ENCODE measurements at places on chromosomes 12 and 14. TPM values are rescaled to one million over a fixed set of nuclear protein-coding genes. Genes with fewer than 3 reads are reported as not detected.

- no peak for DNase-seq
These were observed 117.8 kb downstream of the TTC7B start for GRCh38 chr14:90698379-90698869.

- no peak for DNase-seq
These were observed 2.5 kb downstream of the SSPN start for GRCh38 chr12:26197832-26198231.

GRCh38 chr12:132078190-132078589, 65.9 kb downstream of the DDX51 start:
- DNase-seq: no peak

DNA sequence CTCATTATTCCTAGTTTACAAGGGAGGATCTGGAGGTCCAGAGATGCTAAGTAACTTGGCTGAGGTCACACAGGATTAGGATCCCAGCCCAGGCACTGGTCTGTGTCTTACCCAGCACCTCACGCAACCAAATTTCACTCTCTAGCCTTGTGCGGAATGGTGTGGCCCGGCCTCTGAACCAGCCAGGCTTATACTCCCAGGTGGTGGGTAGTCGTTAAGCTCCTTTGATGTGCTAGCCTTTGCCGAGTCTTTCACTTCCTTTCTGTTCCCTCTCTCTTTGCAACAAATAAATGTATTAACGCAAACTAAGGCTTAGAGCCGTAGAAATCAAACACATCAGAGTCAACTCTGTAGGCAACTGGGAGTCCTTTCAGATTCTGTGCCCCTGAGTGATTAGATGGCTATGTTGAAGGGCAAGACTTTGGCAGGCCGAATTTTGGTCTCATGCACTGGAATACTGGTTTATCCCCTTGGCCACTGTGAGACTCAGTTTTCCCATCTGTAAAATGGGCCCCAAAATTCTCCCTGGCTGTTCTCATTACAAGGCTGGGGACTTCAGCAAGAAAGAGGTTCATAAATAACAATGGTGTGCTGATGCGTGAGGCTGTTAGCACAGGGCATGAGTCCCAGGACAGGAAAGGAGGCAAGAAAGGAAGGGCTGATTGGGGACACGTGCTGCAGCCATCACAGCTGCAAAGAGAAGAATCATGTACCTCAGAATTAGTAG, 126.3 kb downstream of the AACS start:
- DNase-seq: no peak

DNA sequence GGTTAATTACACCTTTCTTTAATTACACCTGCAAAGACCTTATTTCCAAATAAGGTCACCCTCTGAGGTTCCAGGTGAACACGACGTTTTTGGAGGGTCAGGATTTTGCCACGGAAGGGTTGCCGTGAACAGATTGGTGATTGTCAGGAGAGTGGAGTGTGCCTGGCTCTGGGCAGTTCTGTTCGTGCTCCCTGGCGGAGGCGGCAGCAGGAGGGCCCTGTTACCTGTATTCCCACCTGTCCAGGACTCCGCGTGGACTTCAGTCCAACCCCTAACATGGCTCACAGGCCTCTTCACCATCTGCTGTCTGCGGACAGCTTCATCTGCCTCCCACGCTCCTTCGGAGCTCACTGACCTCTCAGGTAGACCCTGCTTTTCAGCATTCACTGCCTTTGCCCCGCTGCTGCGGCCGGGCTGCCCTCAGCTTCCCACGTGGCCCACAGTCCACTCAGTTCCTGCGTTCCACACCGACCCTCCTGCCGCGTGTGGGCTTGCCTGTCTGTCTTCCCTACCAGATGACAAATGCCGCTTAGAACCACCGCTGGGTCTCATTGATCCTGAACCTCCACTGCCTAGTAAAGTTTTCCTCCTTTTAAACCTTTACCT, 187.5 kb upstream of the DIO3 start:
- DNase-seq: no peak

DNA sequence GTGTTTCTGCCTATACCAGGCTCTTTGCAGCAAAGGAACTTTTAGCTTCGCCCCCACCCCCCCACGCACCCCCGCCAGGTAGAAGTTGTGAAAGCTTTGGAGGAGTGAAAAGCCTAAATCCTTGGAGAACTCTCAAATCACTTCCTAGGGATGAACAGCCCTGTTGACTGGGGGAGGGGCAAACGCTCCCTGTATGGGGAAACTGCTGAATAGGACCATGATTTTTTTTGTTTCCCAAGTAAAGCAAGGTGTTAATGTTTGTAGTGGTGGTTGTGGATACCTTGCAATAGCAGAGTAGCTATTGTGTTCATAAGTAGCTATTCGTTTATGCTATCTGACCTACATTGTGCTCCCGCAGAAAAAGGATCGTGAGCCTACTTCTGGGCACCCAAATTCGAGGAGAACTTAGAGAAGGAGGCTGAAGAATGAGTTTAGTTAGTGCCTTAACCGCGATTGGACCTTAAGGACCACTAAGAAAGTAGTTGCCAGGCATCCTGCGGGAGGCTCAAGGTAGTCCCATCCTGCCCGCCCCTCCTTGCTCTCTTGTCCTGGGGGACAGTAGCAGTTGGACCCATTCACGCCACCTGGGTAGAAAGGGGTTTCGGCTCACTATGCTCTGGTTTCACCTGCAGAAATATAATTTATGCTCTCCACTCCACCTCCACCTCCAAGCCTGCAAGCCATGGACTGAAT, 901 bp upstream of the NFKBIA start:
- no peak for DNase-seq

DNA sequence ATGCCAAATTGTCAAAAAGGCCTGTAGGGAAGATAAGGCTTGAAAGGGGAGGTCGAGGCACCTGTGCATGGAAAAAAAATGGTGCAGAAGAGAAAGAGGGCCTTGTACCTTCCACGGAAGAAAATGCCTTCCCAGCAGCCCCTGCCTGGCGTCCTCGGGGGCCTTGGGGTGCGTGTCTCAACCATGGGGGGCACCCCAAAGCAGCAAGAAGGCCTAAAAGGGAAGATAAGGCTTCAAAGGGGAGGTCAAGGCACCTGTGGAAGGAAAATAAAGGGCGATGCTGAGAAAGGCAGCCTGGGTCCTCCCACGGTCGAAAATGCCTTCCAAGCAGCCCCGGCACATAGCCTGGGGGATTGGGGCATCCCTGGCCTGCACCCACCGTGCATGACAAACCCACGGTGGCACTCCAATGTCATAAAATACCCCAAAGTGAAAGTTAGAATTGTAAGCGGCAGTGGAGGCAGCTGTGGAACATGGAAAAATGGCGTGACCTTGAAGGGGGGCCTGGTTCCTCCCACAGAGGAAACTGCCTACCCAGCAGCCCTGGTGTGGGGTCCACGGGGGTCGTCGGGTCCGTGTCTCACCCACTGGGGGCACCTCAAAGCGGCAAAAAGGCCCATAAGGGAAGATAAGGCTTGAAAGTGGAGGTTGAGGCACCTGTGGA, 275.0 kb downstream of the ALG10 start:
- DNase-seq: no peak

DNA sequence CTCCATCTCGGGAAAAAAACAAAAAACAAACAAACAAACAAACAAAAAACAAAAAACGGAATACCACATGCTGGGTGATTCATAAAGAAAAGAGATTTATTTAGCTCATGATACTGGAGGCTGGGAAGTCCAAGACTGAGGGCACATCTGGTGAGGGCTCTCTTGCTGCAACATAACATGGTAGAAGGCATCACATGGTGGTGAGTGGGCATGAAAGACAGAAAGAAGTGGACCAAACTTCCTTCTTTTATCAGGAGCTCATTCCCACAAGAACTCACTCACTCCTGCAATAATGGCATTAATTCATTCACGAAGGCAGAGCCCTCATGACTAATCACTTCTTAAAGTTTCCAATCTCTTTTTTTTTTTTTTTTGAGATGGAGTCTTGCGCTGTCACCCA, 8.0 kb upstream of the LGMN start:
- DNase-seq: no peak

- DNase-seq: no peak
These were observed 162.7 kb downstream of the EGLN3 start for GRCh38 chr14:33788161-33788560.

- DNase-seq: no peak
These were observed 36.3 kb downstream of the RIN3 start for GRCh38 chr14:92549859-92550230.

DNA sequence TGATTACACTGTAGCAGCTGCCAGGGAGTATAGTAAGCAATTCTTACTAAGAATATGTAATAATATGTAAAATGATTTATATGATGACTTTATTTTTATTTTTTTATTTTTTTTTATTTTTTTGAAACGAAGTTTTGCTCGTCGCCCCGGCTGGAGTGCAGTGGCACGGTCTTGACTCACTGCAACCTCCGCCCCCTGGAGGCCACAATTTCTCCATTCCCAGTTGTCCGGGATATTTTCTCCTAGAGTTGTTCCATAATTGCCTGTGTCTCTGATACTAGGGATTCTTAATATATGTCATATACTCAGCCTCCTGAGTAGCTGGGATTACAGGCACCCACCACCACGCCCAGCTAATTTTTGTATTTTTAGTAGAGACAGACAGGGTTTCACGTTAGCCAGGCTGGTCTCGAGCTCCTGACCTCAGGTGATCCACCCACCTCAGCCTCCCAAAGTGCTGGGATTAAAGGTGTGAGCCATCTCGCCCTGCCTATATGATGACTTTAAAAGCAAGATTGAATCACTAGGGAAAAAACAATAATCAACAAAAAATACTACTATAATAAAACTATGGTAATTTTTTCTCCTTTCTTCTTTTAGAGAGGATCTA, 12.2 kb upstream of the ITPR2 start:
- DNase-seq: no peak

DNA sequence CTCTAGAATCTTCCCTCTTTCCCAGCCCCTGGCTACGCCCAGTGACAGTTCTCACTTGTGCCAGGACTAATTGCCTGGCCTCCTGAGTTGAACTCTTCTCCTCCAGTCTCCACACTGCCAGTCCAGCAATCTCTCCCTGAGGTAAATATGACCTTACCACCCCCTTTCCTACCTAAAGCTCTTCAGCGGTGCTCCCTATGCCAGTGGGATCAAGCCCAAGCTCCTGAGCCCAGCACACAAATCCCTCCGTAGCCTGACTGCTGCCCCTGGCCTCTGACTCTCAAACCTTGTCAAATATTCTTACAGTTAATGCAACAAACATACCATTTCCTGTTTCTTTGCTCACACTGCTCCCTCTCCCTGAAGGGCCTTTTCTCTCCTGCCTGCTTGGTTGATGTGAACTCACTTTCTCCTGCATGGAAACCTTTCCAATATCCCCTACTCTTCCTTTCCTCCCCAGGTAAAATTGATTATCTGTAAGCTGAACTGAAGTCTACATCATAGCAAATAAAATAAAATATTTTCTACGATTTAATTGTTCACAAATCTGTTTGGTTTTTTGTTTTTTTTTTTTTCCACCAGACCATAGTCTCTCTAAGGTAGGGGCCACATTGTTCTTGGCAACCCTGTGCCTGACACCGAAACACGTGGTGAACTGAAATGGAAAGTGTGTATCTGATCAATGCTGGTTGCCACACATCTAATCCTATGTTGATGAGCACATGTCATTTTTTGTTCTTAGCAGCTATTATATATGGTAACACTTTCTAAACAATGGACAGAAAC, 147.5 kb downstream of the SLC38A6 start:
- no peak for DNase-seq

DNA sequence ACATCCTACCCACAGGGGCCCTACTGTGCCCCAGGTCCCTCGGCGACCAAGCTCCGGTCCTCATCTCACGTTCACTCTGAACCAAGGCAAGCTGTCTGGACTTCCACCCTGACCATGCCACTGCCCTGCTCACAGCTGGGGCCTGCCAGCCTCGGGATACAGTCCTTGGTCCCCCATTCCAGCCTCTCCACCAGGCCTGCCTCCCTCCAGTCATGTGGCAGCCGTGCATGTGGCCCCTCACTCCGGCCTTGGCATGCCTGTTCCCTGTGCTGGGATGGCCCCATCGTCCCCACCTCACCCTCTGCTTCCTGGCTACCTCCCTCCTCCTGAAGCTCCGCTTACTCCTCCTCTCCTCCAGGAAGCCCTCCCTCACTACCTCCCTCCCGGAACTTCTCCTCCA, 38.6 kb upstream of the DLK1 start:
- DNase-seq: no peak

- DNase-seq: no peak
These were observed 158.5 kb downstream of the APAF1 start for GRCh38 chr12:98803468-98804209.

GRCh38 chr12:78712834-78713481, 151.6 kb upstream of the SYT1 start:
- no peak for DNase-seq

DNA sequence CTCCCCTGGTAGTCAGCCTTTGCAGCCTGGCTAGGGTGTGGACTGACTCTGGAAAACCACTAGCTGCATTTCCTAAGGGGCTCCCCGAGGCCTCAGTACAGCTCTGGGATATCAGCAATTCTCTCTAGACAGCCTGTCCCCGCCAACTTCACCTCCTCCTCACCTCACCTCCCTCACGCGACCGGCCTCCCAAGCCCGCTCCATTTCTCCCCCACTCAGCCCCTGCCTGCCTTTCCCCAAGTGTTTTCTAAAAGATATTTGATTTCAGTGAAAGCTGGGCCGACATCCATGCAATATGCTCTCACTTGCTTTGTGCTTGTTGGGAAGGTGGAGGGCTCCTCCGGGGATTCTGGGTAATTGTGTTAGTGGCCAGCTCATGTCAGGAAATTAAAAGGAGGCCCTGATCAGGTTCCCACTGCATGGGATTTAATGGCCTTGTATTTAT, 91.8 kb downstream of the ESRRB start:
- DNase-seq: no peak

The AHSA1 gene
- total RNA-seq: 163 TPM

The KRT73 gene
- 0.60 TPM for total RNA-seq

The PTPN21 gene
- not detected for total RNA-seq

The FAM234B gene
- 5.1 TPM for total RNA-seq

The SIX6 gene
- not detected for total RNA-seq

The DBX2 gene
- total RNA-seq: not detected

The COCH gene
- total RNA-seq: 2.8 TPM

The EFS gene
- not detected for total RNA-seq

The CLEC4D gene
- total RNA-seq: not detected

The GPR132 gene
- 46.6 TPM for total RNA-seq

The C1QL4 gene
- total RNA-seq: not detected

The PARPBP gene
- total RNA-seq: 19.0 TPM

The MED13L gene
- 120 TPM for total RNA-seq

The ZNF385A gene
- total RNA-seq: 1.4 TPM

The TESPA1 gene
- 105 TPM for total RNA-seq
